ENCODE measurements at places on chromosomes 7 and 10.
A peak's percentile ranks its signal among the peaks of the same experiment; 100 is the strongest.

GRCh38 chr7:20038676-20039075 is 178.5 kb downstream of the MACC1 start:
- DNase-seq = no peak

GRCh38 chr10:96176985-96177384 is 46.9 kb downstream of the ZNF518A start:
- DNase-seq = no peak

- DNase-seq = no peak
These were observed 922 bp downstream of the CXCL12 start for GRCh38 chr10:44383749-44384600.

DNA sequence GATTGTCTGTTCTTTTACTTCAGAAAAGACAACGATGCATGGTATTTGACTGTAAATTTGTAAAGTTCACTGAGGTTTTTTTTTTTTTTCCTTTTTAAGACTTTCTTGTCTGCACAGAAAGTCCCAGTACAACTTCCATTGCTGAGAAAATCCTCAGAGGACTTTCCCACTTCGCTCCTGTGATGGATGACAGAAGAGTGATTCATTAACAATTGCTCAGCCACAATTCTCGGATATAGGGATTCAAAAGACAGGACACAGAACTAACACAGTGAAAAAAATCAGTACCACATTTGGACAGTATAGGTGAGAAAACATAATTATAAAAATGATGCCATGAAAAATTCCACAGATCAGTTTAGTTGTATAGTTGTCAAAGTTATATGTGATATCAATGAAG is 48.0 kb downstream of the SEC23IP start:
- peak; percentile 41 for DNase-seq

DNA sequence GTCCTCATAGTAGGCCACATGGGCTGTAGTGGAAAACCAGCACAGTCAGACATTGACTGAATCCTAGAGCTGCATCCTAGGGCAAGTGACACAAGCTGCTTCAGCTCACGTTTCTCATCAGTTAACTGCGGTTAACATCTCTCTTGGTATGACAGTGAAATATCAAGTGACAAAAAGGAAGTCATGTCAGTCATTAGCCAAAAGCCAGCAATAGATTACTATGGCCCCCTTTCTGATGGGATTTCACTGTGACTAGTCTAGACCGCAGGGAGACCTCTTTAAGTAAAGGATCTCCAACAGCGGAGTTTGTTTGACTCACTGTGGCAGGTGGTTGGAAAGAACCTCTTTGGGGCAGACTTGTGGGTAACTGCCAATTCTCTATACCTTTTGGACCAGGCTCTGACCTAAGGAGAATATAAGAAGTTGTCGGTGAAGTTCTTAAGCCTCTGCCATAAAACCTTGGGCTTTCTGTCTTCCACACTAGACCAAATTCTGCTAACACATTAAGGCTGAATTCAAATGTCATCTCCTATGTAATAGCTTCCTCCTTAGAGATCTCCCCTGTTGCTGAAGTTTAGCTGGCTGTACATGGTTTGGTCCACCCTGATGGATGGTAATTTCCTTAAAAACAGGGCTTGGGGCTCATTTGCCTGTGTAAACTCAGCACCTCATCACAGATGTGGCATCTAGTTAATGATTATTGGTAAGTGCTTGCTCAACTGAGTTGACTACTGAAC is 115.3 kb downstream of the SGMS1 start:
- no peak for DNase-seq

DNA sequence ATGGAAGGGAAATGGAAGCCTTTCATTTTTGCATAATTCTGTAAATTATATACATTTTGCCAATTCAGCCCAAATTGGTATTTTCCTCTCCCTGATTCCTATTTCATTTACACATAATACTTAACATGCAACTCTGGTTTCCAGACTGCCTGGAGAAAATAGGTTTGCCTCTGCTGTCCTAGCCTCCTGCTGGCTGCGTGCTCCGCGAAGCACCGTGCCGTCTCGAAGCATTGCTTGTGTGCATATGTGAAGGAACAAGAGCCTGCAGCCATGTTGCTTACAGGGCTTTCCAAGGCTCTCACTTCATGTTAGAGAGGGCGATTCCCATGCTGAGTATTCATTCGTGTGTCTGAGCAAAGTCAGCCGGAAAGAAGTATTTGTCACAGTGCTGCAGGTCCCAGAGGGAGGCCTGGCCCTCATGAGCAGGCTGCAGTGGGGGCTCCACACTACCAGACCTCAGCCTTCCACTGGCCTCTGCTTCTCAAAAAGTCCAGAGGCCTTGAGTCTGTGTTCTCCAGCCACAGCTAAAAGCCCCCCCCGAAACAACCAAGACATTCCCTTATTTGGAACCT is 66.5 kb downstream of the CLRN3 start:
- no peak for DNase-seq

Measured in HCEC 1CT (cell line).